ENCODE measurements at places on chromosomes 16 and 17.

- DNase-seq: no peak
Observed at GRCh38 chr17:34076743-34077631, 178.1 kb upstream of the CCL2 start.

GRCh38 chr17:57574040-57574513 lies 171.0 kb downstream of the CCDC182 start:
- no peak for DNase-seq

DNA sequence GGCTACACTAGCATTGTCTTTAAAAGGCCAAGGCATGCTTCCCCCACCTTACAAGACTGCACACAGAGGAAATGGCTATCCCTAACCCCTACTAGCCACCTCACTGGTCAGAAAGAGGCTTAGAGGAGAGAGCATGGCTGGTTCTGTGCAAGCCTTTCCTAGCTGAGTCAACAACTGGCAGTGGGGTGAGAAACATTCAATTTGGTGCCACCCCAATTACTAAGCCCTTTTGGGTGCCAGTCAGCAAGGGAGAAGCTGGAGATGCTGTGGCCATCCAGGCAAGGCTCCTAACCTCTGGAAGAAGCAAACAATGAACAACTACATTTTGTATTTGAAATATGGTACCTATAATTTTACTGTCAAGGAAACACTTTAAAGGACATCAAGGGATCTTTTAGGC lies 4.7 kb upstream of the KAT7 start:
- no peak for DNase-seq

GRCh38 chr16:75244225-75244809 lies 7.1 kb downstream of the BCAR1 start:
- no peak for DNase-seq

- no peak for DNase-seq
Observed at GRCh38 chr17:35345926-35346771, 27.3 kb downstream of the SLFN11 start.

DNA sequence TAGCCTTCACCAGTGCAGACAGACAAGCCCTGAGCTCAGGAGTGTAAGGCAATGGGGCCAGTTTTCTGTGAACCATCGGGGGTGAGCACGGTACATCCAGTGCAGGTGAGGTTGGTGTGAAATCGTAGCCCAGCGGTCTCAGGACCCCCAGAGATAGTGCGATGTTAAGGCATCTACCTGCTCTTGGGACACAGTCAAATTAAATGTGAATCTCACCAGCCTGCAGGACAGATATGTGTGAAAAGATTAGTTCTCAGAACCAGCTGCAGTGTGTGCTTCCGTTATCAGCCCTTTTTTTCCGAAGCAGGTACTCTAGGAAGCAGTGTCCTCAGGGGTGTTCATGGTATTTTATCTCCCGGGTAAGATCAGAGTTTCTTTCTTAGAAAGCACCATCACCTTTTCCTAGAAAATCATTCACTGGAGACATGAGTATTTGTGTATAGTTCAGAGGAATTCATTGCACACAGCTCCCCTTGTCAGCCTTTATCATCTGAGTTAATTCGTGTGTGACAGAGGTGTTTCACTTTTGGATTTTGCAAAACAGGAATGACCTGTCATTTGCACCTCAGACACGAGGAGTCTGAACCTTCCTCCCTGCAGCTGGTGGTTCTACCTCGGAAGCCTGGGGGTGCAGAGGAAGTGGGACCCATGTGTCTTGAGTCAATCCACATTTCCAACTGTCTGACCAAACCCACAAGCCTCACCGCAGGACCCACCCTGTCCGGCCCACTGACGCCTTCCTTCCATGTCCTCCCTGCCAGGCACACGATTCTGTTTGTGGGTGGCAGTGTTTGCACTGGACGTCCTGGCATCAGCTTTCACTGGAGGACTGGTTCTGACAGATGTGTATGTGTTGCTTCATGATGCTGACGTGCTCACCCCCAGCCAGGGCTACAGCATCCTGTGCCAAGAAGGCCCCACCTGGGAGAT lies 107.8 kb downstream of the CLEC16A start:
- no peak for DNase-seq

- DNase-seq: no peak
Observed at GRCh38 chr17:27666831-27667560, 36.0 kb downstream of the LGALS9 start.

DNA sequence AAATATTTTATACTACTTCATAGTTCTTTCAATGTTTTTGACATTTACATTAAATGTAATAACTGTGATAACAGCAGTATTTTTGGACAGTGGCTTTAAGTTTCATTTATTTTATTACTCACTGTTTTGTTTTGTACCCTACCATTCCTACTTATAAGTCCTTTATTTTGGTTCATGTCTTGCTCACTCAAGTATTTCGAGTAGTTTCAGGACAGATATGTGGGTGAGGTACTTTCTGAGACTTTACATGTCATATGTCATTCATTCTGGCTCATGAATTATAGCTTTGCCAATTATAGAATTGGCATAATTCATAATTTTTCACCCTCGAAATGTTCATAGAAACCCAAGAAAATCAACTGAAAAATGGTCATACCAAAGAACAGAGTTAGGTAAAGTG lies 44.4 kb downstream of the PIK3R5 start:
- no peak for DNase-seq

- DNase-seq: no peak
Observed at GRCh38 chr16:64343061-64343819, 778.6 kb downstream of the CDH11 start.

GRCh38 chr16:30808146-30808545 lies 21.1 kb upstream of the ZNF629 start:
- no peak for DNase-seq

- peak; percentile 42 for DNase-seq
Observed at GRCh38 chr17:19762515-19762961, 14.4 kb upstream of the ALDH3A1 start.

- no peak for DNase-seq
Observed at GRCh38 chr16:86029131-86029741, 130.3 kb downstream of the IRF8 start.

DNA sequence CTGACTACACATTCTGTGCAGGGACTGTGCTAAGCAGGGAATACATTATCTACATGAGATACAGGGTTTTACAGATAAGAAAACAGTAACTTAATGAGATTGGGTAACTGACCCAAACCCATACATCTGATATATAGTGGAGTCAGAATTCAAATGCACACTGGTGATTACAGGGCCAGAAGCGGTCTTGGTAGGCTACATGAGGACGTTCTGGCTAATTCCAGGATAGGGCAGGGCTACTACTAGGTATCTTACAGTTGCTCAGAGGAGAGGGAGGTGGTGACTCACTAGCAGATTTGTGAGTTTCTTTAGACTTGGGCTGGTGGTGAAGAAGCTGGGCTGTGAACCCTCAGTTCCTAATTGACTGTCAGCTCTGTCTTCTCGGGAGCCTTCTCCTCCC lies 21.4 kb downstream of the TRIM16 start:
- DNase-seq: no peak

GRCh38 chr17:43579566-43580140 lies 33.5 kb upstream of the ETV4 start:
- DNase-seq: no peak

GRCh38 chr17:82838386-82839063 lies 1.3 kb downstream of the ZNF750 start:
- peak; percentile 63 for DNase-seq

- DNase-seq: no peak
Observed at GRCh38 chr17:66865151-66865550, 30.2 kb downstream of the CACNG5 start.

GRCh38 chr17:3658784-3659449 lies 9.5 kb downstream of the TAX1BP3 start:
- DNase-seq: no peak

- DNase-seq: no peak
Observed at GRCh38 chr17:31416503-31416923, 25.0 kb downstream of the RAB11FIP4 start.

- DNase-seq: peak; percentile 68
Observed at GRCh38 chr17:73474370-73474988, 162.7 kb upstream of the CDC42EP4 start.

- DNase-seq: no peak
Observed at GRCh38 chr17:10673312-10673711, 16.2 kb upstream of the MYH3 start.

- DNase-seq: no peak
Observed at GRCh38 chr16:57666353-57667047, 1.6 kb upstream of the ADGRG3 start.

GRCh38 chr16:1923299-1924034 lies 5.3 kb upstream of the HS3ST6 start:
- no peak for DNase-seq

- DNase-seq: no peak
Observed at GRCh38 chr16:11121914-11122692, 133.9 kb downstream of the SOCS1 start.

All from NCI-H510A treated with DMSO at 0.1 percent for 48 hours (cell line).